Retina (tissue), 1 donor: ENCODE measurements at places on chromosomes 2 and 18.

DNA sequence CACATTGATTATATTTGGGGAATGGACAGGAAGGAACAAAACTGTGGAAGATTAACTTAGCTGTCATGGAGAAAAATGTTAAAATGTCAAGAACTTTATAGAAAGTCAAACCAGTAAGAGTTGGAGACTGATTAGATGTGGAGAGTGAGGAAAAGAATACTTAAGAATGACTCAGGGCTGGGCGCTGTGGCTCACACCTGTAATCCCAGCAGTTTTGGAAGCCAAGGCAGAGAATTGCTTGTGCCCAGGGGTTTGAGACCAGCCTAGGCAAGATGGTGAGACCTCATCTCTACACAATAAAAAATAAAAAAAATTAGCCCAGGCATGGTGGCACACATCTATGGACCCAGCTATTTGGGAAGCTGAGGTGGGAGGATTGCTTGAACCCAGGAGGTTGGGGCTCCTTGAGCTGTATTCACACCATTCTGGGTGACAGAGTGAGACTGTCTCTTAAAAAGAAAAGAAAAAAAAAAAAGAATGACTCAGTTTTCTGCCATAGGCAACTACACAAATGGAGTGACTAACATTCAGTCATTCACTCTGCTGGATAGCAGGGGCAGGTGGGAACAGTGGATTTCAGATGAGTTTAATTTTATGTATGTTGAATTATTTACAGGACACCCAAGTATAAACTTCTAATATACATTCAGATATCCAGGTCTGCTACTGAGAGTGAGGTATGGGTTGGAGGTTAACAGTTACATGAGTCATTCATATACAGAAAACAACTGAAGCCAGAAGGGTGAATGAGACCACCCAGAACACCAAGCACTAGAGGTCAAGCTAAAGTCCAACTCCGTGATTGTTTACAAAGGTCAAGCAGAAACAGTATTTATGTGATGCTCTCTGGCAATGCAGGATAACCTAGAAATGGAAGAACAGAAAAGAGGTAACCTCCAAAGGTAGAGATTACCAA lies 33.9 kb downstream of the ORC2 start:
- no peak for DNase-seq

DNA sequence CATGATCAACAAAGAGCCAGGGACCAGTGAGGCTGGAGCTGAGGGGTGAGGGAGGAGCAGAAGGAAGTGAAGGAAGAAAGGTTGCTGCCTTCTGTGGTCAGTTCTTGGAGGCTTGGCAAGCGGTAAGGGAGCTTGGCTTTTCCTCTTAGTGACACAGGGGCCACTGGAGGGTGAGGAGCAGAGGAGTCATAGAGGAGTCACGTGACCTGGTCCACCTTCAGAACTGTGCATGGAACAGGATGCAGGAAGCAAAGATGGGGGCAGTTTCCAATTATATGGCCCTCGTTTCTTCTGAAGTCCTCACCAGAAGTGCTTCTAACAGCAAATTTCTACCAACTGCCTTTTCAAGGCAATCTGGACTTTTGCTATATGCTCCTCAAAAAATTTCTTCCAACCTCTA lies 326.9 kb upstream of the SMIM21 start:
- DNase-seq: no peak

GRCh38 chr2:203492965-203493364 lies 42.1 kb downstream of the RAPH1 start:
- DNase-seq: no peak

DNA sequence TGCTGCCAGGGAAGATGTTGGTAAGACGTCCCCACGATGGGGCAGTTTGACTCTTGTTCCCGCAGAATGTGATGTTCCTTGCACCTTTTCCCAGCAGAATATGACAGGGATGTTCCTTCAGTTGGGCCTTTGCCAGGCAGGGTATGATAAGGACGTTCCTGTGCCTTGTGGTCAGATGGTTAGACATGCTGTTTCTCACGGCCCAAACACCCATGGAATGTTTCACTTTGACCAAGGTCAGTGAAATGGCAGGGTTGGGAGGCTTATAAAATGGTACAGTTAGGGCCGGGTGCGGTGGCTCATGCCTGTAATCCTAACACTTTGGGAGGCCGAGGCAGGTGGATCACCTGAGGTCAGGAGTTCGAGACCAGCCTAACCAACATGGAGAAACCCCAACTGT lies 40.3 kb upstream of the YPEL5 start:
- no peak for DNase-seq

- no peak for DNase-seq
Observed at GRCh38 chr2:66153941-66154340, 281.0 kb upstream of the MEIS1 start.

- DNase-seq: no peak
Observed at GRCh38 chr2:235191486-235191885, 239.7 kb downstream of the SH3BP4 start.

DNA sequence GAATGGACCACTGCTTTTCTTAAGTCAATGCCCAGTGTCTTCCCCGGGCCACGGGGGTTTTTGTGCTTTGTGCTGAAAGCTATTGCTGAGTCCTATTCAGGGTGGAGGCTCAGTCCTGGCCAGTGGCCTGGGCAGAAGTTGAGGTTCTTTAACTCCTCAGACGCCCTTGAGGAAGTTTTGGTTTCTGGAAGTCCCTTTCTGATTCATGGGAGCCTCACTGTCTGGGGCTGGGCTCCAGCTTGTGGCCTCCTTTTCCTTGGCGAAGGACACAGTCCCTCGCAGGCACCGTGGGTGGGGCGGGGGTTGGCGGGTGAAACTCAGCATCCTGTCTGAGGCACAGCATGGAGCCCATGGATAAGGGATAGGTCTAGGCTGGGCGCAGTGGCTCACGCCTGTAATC lies 465.2 kb upstream of the HS6ST1 start:
- DNase-seq: no peak

- no peak for DNase-seq
Observed at GRCh38 chr2:222944552-222944951, 83.7 kb downstream of the ACSL3 start.

GRCh38 chr2:191488135-191488534 lies 189.8 kb upstream of the NABP1 start:
- no peak for DNase-seq

- DNase-seq: no peak
Observed at GRCh38 chr2:226609366-226609765, 190.3 kb downstream of the IRS1 start.
